Tongue (tissue), 3 donors: ENCODE measurements at places on chromosomes 12 and 14.

DNA sequence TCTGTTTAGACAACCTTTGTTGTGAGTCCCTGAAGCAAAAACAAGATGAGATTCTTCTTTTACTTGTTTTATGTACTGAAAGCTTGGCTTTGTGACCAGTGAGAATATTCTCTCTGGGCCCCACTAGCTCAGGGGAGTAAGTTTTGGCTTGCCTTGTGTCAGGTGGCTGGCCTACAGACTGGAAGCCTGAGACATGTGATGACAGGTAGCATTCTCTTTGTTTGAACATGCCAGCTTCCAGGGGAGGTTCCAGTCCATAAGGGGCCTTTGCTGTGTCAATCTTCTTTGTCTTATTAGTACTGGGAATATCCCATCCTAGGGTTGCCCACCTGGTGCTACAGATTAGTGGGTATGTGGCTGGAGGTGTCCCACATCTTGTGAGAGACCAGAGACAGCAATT, 66.1 kb upstream of the FERMT2 start:
- DNase-seq, result no peak

GRCh38 chr12:124278389-124279101, 16.3 kb upstream of the RFLNA start:
- DNase-seq, result peak; percentile 90

DNA sequence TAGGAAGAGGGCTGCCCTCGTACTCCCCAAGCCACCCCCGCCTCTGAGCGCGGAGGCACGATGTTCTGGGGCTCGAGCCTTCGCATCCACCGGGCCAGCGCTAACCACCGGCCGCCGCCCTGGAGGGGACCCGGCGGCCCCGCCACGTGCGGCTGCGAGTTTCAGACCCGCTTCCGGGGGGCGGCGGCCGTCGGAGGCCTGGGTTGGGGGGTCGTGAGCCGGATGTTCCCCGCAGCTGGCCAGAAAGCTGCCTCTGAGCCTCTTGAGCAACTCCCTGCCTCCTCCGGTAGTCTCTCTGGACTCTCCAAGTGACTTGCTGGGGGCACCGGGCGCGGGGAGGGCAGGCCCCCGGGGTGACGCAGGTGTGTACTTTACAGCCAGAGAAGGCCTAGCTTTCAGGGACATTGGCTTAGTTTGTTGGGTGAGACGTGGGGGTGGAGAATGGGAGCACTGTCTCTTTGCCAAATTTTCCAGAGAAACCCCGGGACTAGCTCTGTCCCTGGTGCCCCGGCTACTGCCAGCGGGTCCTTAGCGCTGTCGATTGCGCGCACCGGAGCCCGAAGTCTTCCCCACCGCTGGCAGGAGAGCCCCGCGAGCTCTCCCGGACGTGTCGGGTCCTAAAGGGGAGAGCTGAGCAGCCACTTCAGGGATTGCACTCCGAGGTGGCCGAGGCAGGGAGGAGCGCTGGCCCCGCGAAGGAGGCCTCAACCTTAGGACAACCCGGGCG, 15.6 kb downstream of the OTX2 start:
- DNase-seq, result peak; percentile 22

DNA sequence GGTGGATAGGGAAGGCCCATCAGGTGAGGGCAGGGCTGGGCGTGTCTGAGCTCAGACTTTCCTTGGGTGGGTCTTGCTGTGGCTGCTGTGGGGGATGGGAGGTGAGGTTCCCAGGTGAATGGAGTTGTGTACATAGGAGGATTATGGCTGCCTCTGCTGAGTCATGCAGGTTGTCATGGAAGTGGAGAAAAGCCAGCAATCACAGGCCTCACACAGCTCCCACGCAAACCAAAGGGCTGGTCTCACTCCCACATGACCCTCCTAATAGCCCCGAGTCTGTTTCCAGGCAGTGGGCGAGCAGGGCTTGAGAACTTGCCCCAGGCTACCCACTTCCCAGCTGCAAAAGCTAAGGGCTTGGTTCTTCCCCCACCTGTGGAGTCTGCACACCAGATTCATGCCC, 149.5 kb downstream of the IPO8 start:
- DNase-seq, result no peak

DNA sequence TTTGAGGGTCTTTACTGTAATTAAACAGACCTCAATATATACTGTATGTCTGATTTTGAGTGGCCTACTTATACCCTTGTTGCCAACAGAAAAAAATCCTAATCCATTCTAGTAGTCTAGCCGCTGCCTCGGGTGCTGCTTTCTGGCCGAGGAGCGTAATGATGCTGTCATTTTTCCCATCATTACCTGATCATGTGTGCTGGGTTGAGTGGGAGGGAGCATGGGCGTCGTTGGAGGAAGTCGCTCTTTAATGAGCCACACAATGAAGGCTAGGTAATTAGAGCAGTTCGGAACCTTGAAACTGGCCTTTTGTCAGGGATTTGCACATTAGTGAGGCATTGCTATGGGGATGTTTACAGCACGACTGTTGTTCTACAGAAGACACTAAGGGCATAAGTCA, 76.1 kb upstream of the RFX4 start:
- DNase-seq, result no peak

DNA sequence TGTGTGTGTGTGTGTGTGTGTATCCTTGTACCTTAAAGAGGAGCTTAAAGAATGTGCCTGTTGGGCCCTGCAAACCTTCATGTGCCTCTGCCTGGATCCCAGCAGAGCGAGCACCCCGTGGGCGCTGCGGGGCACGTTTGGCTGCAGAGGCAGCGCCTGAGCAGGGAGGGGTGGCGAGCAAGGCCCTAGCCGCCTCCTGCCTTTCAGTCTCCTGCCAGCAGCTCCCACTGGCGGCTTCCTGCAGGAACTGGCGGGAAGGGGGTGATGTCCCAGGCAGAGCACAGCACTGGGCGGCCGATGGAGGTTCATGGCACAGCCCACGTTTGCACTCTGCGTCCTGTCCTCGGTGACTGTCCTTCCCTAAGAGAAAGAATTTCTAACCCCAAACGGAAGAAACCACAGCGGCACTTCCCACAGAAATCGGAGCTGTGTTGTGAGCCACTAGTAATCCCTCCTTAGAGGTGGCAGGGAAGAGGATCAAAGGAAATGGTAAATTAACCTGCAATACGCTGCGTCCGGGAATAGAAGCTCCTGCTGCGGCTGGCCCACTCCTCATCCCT, 19.8 kb downstream of the ZBTB42 start:
- DNase-seq, result peak; percentile 67

DNA sequence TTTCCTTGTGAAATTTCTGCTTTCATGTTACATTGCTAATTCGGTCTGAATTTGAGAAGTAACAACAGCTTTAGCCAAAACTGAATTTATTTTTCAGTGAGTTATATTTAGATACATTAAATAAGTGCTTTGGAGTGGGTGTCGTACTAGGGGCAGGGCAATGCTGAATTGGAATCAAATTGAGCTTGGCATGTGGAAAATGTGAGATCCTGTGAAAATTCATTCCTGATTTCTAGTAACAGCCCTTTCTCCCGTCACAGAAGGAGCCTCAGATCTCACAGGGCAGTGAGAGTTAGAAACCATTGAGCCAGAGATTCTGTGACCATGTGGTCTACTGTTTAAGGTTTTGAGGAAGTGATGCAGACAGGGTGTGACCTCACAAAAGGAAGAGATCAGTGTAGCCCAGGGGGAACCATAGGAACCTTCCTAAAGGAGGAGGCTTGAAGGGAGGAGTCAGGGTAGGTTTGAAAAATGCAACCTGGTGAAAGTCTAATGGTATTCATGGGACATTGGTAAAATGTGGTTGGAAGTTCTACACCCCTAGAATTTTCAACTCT, 1136.8 kb downstream of the AACS start:
- DNase-seq, result no peak

DNA sequence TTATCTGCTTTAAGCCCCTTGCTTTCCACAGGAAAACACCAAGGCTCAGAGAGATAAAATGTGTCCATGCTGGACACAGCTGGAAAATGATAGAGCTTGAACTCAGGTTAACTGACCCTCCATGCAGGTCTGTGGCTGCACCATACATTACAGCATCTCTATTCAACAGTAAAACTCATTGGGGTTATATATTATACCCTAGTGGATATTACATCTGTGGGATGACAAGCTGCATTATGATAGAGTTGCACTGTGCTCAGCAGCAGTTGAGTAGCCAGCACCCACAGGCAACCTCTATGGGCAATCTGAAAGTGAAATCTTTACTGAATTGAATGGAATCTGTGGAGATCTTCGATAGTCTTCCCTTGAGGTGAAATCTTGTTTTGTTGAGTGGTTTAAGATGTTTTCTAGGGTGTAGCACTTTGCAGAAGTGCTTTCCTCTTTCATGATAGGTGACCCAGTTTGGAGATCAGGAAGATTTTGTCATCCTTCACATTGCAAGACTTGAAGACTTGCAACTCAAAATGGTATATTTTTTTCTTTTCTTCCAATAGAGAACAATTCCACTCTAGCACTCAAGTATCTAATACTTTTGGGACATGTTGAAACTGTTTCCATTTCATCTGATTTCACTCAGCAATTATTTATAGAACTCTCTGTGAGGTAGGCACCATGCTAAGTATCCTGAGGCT, 389.2 kb downstream of the RAD51B start:
- DNase-seq, result no peak

- peak; percentile 77 for DNase-seq
These were observed 239.4 kb upstream of the KRR1 start for GRCh38 chr12:75750716-75751306.

DNA sequence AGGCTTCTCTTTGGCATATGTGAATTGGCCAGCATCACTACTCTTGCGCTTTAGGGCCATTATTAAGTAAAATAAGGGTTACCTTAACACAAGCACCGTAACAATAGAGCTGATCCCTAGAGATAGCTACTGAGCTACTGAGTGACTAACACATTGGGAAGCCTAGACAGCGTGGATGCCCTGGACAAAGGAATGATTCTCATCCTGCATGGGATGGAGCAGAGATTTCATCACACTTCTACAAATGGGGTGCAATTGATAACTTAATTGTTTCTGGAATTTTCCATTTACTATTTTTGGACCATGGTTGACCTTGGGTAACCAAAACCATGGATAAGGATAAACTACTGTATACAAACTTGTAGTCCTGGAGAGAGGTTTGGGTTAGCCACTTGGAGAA, 57.1 kb downstream of the FBXO34 start:
- no peak for DNase-seq

- no peak for DNase-seq
These were observed 91.4 kb downstream of the SETD3 start for GRCh38 chr14:99389174-99389826.

GRCh38 chr12:54429014-54429471, 10.0 kb upstream of the ITGA5 start:
- DNase-seq, result no peak

GRCh38 chr12:7210642-7211151, 21.2 kb downstream of the PEX5 start:
- DNase-seq, result no peak

- no peak for DNase-seq
These were observed 86.7 kb downstream of the CALM1 start for GRCh38 chr14:90483571-90483974.

DNA sequence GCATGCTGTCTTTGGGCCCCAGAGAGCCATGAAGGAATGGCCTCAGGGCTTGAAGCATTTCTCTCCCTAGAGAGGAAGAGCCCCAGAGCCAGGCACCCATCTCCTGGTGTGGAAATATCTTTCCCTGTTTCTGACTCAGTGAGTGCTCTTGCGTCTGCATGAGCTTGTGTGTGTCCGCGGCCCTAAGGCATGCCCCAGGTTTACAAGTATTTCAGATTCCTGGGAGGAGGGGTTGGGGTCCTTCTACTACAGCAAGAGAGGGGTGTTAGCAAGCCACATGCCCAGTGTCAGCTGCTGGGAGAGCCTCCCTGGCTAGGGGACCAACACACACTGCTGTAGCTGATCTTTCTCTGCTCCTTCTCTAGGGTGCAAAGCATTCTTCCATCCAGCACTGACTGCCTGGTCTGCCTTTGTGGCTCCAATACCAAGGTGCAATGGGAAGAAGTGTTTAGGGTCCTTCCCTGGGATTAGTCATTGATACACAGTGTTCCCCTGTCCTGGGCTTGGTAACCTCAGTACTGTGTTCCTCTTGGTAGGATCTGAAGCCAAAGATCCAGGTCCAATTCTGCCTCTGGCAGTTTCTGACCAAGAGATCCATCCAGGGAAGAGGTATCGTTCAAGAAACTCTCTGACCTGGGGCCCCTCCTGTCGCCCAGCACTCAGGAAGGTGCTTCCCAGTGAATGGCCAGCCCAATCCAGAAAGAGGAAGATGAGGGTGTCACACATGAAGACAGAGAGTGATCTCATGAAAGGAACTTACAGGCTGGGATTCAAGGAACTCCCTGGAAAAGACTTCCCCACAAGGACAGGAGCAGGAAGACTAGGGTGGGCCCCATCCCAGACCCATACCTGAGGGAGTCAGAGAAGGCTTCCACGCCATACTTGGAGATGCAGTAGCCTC, 3.1 kb downstream of the RDH16 start:
- no peak for DNase-seq

DNA sequence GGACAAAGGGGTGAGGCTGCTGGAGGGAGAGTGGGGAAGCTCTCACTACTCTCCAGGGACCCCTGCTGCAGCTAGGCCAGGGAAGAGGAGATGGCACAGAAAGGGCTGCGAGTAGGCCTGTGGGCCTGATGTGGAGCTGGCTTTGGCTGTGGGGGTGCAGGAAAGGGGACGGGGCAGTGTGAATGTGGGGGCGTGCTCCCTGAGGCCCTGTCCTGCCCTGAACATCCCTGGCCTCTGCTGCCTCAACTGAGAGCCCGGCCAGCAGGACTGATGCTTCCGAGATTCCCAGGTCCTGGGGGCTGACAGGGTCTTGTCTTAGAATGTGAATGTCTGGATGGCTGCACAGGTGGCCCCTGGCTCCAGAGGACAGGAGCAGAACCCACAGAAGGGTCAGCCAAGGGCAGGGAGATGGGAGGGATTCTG, 64.2 kb downstream of the CHGA start:
- DNase-seq, result no peak

DNA sequence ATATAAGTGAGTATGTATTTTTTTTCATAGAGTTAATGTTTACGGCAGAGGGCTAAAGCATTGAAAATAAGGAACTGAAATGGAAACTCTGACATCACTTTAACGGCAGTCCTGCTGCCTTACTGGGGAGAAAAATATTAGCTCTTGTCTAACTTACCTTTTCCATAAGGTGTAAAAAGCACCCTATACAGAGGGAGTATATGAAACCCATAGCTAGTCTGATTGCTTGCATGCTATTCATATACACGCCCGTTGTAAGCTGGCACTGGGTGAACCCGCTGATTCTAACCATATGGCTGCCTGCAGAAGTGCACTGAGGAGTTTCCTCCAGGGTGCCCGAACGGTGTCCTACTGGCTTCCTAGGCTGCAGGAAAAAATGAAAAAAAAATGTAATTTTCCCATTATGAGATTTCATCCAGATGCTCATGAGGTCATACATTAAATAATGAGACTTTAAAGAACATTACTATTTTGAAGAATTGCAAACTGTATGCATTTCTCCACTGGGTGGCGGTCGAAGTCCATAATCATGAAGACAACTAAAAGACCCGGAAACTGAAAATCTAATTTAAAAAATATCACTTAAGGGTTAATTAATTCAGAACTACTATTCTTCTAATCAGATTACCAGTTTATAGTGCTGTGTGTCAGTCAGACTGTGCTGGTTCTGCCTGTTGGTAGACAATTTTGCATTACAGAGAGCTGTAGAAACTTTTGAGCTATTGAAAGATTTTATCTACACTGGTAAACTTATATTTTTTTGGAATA, 144.7 kb downstream of the ALX1 start:
- peak; percentile 65 for DNase-seq
